ENCODE measurements at places on chromosomes 2 and 18. TPM values are rescaled to one million over a fixed set of nuclear protein-coding genes. Genes with fewer than 3 reads are reported as not detected.

GRCh38 chr2:102401456-102401855, 21.5 kb upstream of the IL18RAP start:
- H3K27ac ChIP-seq = no peak overlapping the region
- no peaks in the 10 kb centered on the region for H3K27me3 ChIP-seq
- no peaks in the 10 kb centered on the region for H3K36me3 ChIP-seq
- H3K4me1 ChIP-seq = no peaks in the 10 kb centered on the region
- DNase-seq = no peak

DNA sequence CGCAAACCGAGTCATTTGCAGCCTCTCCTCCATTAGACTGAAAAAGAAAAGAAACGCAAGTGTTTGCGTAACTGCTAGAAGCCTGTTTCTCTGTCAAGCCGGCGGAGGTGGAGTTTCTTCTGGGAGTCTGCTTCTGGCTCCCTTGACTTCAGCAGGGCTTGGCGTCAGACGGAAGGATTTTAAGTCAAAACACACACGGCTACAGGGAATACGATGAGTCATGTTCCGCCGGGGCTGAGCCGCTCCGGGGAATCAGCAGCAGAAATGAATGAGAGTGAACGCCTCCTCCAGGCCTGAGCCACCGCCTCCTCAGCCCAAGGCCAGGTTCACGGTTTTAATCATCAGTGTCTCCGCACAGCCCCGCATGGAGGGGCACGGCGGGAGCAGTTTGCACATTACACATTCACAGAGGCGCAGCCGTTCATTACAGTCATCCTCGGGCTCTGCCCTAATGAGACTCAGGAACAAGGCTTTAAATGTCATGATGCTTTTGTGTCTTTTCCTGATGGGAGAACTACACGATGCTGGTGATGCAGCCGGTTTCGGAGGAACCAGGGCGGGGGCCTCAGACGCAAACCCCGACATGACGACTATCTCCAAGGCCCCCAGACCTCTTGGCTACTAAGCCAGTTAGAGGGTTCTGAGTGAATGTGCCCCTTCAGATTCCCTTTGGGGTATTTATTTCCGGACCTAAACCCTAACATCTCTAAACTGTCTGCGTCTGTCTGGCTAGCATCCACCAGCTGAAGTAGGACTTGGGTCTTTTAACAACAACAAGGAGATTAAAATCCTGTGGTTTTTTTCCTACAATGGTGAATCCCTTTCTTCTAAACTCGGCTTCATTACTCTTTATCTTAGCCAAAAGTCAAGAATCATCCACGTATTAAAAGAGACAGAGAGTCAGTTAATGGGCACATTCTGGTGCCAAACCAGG, 11.1 kb upstream of the SCG2 start:
- no peak for DNase-seq
- H3K4me1 ChIP-seq = no peaks in the 10 kb centered on the region
- H3K27ac ChIP-seq = no peak overlapping the region
- H3K4me3 ChIP-seq = no peak overlapping the region
- no peaks in the 10 kb centered on the region for H3K27me3 ChIP-seq

GRCh38 chr18:57146956-57147636, at the start of gene BOD1L2:
BOD1L2 (plus strand) TSS chr18:57147087; CDS start chr18:57147313, 226 bp downstream.
- H3K27ac ChIP-seq = no peak within 1 kb of the TSS
- H3K36me3 ChIP-seq = no peaks in the 10 kb centered on the region

GRCh38 chr2:176555781-176556180, 286.5 kb downstream of the MTX2 start:
- no peaks in the 10 kb centered on the region for H3K27me3 ChIP-seq
- H3K4me3 ChIP-seq = no peak overlapping the region
- H3K36me3 ChIP-seq = no peaks in the 10 kb centered on the region
- peaks cover 8% of the 10 kb centered on the region for H3K4me1 ChIP-seq

- H3K27ac ChIP-seq = no peak overlapping the region
- no peak for DNase-seq
- peaks cover 5% of the 10 kb centered on the region for H3K36me3 ChIP-seq
- H3K4me1 ChIP-seq = no peaks in the 10 kb centered on the region
Measured at GRCh38 chr2:88606371-88607030, 20.8 kb downstream of the EIF2AK3 start.

C2orf92 gene
- polyA plus RNA-seq = 1.9 TPM

DNA sequence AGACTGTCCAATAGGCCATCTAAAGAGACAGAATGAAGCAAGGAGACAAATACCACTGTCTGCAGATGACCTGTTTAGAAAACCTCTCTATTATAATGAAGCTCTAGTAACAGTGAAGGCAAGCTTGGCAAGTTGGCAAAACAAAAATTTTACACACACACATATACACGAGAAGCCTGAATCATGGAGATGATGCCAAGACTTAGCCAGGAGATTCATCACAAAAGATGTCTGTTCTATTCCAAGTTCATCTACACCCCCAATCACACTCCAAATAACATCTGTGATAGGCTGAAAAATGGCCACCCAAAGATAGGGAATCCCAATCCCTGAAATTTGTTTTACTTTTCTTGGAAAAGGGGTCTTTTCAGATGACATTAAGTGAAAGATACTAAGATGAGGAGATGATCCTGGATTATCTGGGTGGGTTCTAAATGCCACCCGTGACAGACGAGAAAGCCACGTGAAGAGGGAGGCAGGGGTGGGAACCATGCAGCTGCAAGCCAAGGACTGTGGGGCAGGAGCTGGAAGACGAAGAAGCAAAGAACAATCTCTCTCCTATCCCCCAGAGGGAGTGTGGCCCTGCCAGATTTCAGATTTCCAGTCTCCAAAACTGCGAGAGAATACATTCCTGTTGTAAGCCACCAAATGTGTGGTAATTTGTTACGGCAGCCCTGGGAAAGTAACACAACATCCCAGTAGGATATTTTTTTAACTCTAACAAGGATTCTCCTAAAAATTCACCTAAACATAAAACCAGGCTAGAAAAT, 20.0 kb downstream of the HDLBP start:
- H3K36me3 ChIP-seq = no peaks in the 10 kb centered on the region
- no peaks in the 10 kb centered on the region for H3K27me3 ChIP-seq
- H3K4me1 ChIP-seq = no peaks in the 10 kb centered on the region

DNA sequence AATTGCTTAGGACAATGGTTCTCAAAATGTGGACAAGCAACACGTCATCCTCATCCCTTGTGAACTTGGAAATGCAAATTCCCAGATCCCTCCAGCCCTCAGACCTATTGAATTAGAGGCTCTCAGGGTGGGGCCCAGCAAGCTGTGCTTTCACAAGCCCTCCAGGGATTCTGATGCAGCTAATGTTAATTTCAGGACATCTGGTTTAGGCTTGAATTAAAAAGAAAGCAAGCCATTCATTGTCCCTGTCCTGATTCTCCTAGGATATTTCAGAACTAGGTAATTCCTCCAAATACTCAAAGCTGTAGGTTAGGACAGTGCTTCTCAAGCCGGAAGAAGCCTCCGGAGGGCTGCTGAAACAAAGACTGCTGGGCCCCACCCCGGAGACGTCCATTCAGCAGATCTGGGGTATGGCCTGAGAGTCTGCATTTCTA, 26.0 kb upstream of the GLI2 start:
- H3K36me3 ChIP-seq = no peaks in the 10 kb centered on the region
- no peak overlapping the region for H3K27ac ChIP-seq
- H3K27me3 ChIP-seq = no peaks in the 10 kb centered on the region
- DNase-seq = no peak
- H3K4me3 ChIP-seq = no peak overlapping the region
- no peaks in the 10 kb centered on the region for H3K4me1 ChIP-seq

GRCh38 chr2:131027566-131028528, 65.4 kb downstream of the FAM168B start:
- no peak overlapping the region for H3K4me3 ChIP-seq
- DNase-seq = no peak
- H3K4me1 ChIP-seq = no peaks in the 10 kb centered on the region

ZNF385B gene
- 7.2 TPM for polyA plus RNA-seq

CNGA3 gene
- not detected for polyA plus RNA-seq

- H3K4me1 ChIP-seq = peaks cover 2% of the 10 kb centered on the region
- peak; percentile 69 for DNase-seq
- H3K27ac ChIP-seq = peak within 1 kb of the TSS; percentile 61
- H3K27me3 ChIP-seq = no peaks in the 10 kb centered on the region
- no peak within 1 kb of the TSS for H3K4me3 ChIP-seq
Measured at GRCh38 chr18:59697236-59697932, at the start of gene CCBE1. CCBE1 (minus strand) TSS chr18:59697423.

DNA sequence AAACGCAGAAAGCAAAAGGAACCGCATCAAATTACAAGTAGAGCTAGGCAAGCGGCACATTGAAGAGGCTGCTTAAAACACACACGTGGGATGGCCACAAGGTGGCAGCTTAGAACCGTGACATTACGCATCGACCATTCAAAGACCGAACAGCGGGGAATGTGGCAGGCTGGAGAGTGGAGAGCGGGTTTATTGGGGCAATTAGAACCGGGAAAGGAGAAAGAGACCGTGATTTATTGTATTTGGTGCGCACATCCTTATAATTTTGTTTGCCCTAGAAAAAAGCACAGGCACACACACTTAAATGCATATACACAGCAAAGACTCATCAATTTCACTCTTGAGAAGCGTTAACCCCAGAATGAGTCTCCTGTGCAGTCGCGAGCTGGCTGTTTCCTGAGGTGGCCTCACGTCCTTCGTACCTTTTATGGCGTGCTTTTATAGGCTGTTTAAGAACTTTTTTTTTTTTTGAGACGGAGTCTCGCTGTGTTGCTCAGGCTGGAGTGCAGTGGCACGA, 31.7 kb upstream of the MEP1B start:
- no peaks in the 10 kb centered on the region for H3K4me1 ChIP-seq
- peak overlapping the region; percentile 14 for H3K4me3 ChIP-seq
- H3K36me3 ChIP-seq = no peaks in the 10 kb centered on the region
- no peak overlapping the region for H3K27ac ChIP-seq
- no peaks in the 10 kb centered on the region for H3K27me3 ChIP-seq

EVA1A gene
- polyA plus RNA-seq = 107 TPM

PROKR1 gene
- polyA plus RNA-seq = not detected

SOS1 gene
- polyA plus RNA-seq = 5.2 TPM

GLI2 gene
- 0.16 TPM for polyA plus RNA-seq

- no peak overlapping the region for H3K4me3 ChIP-seq
- H3K27me3 ChIP-seq = no peaks in the 10 kb centered on the region
- H3K4me1 ChIP-seq = peaks cover 2% of the 10 kb centered on the region
- peaks cover 18% of the 10 kb centered on the region for H3K36me3 ChIP-seq
Measured at GRCh38 chr2:24304631-24305030, 55.7 kb downstream of the ITSN2 start.

DNA sequence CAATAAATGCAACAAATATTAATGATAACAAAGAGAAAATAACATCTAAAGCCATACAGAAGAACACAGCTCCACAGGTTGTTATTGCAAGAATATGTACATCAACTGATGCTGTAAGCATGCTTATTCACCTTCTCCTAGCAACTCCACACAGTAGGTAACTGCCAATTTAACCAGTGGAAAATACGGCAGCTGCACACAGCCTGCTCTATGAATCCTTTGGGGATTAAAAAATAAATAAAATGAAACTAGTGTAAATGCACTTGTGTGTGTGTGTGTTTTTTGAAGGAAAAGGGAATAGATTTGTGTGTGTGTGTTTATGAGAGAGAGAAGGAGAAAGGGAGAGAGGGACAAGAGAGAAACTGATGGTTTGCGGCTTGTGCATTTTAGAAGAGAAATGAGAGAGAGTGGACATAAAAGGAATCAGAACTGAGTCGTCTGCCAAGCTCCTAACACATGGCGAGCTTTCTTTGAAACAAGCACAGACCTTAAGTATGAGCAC, 96.2 kb upstream of the PDE1A start:
- DNase-seq = no peak
- no peaks in the 10 kb centered on the region for H3K36me3 ChIP-seq
- H3K27ac ChIP-seq = no peak overlapping the region
- no peaks in the 10 kb centered on the region for H3K4me1 ChIP-seq

- DNase-seq = no peak
- no peaks in the 10 kb centered on the region for H3K27me3 ChIP-seq
- peaks cover 16% of the 10 kb centered on the region for H3K4me1 ChIP-seq
- H3K4me3 ChIP-seq = no peak overlapping the region
Measured at GRCh38 chr2:134459706-134460406, 206.0 kb downstream of the MGAT5 start.

POLE4 gene
- polyA plus RNA-seq = 34.2 TPM

- H3K27me3 ChIP-seq = no peaks in the 10 kb centered on the region
- H3K36me3 ChIP-seq = no peaks in the 10 kb centered on the region
- no peaks in the 10 kb centered on the region for H3K4me1 ChIP-seq
- no peak overlapping the region for H3K4me3 ChIP-seq
- no peak overlapping the region for H3K27ac ChIP-seq
Measured at GRCh38 chr2:153004627-153005026, 286.2 kb downstream of the ARL6IP6 start.

DNAH7 gene
- 0.11 TPM for polyA plus RNA-seq

DNA sequence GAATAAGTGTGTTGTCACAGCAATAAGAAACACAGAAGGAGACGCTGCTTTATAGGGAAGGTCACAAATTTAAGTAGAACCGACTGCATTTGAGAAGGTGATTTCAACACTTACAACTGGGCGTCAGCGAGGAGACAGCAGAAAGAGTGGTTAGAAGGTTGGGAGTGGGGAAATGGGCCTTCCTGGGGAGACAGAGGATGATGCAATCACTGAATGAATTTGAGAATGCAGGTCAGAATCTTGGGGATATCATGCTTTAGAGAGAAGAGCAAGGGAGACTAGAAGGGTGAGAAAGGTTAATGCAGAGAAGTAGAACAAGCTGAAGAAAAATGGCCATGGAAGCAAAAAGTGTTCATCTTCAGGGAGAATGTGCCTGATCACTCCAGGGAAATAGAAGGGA, 616.1 kb upstream of the FAM98A start:
- no peak overlapping the region for H3K27ac ChIP-seq
- H3K27me3 ChIP-seq = no peaks in the 10 kb centered on the region
- H3K36me3 ChIP-seq = no peaks in the 10 kb centered on the region
- H3K4me3 ChIP-seq = no peak overlapping the region
- H3K4me1 ChIP-seq = no peaks in the 10 kb centered on the region
- DNase-seq = no peak

TUBA3E gene
- polyA plus RNA-seq = 0.31 TPM

FAM210A gene
- polyA plus RNA-seq = 10.5 TPM

DNA sequence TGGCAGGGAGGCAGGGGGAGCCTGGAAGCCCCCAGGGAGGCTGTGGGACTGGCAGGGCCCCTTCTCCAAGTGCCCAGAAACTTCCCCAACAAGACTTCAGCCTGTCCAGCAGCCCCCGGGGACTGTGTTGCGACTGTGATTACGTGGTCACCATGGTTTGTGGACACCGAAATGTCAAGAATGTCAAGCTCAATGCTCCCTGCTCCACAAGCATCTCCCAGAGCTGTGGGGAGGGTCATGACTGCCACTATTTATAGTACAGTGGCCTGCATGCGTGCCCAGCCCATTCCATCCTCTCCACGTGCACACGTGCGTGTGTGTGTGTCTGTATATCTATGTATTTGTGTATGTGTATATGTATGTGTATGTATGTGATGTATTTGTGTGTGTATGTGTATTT, 93.8 kb upstream of the MBOAT2 start:
- H3K27ac ChIP-seq = no peak overlapping the region
- H3K4me3 ChIP-seq = no peak overlapping the region
- no peaks in the 10 kb centered on the region for H3K36me3 ChIP-seq
- no peaks in the 10 kb centered on the region for H3K27me3 ChIP-seq
- DNase-seq = no peak

- no peak overlapping the region for H3K4me3 ChIP-seq
- H3K36me3 ChIP-seq = no peaks in the 10 kb centered on the region
- no peaks in the 10 kb centered on the region for H3K27me3 ChIP-seq
- DNase-seq = no peak
- no peak overlapping the region for H3K27ac ChIP-seq
- peaks cover 3% of the 10 kb centered on the region for H3K4me1 ChIP-seq
Measured at GRCh38 chr2:84492571-84492970, 23.7 kb upstream of the DNAH6 start.

GRCh38 chr2:123080331-123080730, 944.8 kb upstream of the CNTNAP5 start:
- no peaks in the 10 kb centered on the region for H3K27me3 ChIP-seq
- no peak overlapping the region for H3K27ac ChIP-seq
- no peaks in the 10 kb centered on the region for H3K4me1 ChIP-seq
- no peak for DNase-seq
- no peaks in the 10 kb centered on the region for H3K36me3 ChIP-seq

All from liver (tissue), 10 donors.